ENCODE measurements at places on chromosomes 16 and 17. TPM values are rescaled to one million over a fixed set of nuclear protein-coding genes. Genes with fewer than 3 reads are reported as not detected.
A peak's percentile ranks its signal among the peaks of the same experiment; 100 is the strongest.

DNA sequence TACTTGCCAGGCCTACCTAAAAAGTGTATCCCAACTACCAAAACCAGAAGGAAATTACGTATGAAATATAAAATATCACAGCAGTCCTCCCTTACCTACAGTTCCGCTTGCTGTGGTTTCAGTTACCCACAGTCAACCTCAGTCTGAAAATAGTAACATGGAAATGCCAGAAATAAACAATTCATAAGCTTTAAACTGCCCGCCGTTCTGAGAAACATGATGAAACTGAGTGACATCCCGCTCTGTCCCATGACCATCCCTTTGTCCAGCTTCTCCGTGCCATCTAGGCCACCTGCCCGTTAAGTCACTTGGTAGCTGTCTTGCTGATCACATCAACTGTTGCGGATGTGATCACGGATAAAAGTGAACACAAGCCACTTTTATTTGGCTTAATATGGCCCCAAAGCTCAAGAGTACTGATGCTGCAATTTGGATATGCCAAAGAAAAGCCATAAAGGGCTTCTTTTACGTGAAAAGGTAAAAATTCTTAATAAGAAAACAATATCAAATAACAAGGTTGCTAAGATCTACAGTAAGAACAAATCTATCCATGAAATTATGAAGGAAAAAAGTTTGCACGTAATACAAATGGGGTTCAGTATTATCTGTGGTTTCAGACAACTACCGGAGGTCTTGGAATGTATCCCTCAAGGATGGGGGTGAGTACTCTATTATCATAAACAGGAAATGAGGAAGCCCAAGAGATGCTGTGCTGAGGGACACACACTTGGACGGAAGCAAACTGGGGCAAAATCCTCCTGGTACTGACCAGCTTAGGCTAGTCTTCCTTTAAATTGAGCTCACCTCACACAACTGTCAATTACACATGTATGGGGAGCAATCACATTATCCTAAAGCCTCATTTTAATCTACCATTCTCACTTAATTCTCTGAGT, 8.2 kb downstream of the USP22 start:
- DNase-seq, result no peak

DNA sequence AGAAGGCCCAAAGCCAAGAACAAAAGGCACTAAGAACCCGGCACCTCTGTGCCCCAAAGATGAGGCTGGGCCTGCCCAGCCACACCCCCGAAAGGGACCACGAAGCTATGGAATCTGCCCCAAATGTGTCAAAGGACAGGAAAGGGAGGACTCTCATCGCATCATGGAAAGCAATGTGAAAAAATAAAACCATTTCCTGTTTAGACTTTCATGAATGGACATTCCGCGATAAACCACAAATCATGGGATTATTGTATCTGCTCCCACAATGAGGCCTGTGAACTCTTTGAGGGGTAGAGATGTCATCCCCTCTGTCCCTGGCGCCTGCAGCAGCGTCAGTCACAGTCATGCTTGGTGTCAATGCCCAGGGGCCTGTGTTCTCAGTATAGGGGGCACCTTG, 135.0 kb downstream of the COPRS start:
- no peak for DNase-seq

DNA sequence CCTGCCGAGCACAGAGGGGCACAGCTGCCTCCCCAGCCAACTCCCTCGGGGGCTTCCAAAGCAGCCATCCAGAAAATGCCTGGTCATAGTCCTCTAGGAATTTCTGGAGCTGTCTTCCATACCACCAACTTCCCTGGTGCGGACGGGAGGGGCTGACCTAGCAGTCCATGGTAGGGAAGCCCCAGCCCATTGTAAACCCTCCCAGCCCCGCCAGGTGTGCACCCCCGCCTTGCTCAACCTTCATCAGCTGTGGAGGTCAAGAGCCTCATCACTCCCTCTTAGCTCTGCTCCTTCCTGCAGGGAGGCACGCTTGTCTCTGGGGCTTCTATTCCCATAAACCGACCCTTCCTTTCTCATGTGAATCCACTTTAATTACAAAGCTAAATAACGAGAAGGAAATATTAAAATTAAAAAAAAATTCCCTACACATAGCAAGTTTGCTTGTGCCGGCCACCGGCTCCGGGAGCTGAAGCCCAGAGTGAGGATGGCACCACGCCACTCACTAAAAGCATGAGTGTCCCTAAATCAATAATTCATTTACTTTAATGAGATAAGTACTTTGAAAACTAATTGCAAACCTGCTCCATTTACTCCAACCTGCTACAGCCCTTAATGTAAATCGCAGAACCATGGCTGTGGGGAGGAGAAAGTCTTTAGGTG, 181.4 kb downstream of the ENGASE start:
- no peak for DNase-seq

DNA sequence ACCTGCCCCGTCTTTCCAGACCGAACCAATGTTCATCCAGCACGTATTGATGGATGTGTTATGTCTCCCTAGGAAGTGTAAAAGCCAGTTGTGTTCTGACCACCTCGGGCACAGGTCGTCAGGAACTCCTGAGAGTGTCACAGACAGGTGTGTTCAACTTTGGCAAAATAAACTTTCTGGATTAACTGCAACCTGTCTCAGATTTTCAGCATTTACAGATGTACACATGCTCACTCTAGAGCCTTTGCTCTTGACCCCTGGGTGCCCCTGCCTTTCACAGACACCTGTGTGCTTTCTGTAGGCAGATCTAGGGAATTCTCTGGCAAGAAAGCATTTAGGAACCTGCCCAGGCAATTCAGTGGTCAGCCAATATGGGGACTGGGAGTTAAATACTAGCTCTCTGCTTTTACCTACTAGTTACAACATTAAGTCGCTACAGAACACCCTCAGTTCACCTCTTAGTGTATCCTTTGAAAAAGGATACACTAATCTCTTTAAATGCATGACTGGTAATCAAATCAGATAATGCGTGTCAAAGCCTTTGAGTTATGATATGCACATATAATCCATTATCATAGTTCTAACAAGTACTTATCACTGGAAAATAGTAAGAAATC, 188.9 kb downstream of the CPPED1 start:
- no peak for DNase-seq

DNA sequence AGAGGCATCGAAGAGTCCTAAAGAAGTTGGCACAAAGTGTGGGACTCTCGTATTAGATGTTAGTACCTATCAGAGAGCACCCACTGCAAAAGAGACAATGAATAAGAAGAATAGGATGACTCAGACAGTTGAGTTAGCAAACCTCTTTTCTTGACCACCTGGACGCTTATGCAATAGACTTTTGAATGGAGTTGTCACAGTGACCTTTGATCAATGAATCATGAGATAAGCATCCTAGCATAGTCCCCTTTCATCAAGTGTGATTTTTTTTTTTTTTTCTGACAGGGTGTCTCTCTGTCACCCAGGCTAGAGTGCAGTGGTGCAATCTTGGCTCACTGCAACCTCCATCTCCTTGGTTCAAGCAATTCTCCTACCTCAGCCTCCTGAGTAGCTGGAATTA, 1417.9 kb upstream of the GOT2 start:
- no peak for DNase-seq

The OTOP3 gene
- not detected for polyA plus RNA-seq

The UNC13D gene
- polyA plus RNA-seq, result 8.9 TPM

- DNase-seq, result no peak
Observed at GRCh38 chr17:14471052-14471451, 170.2 kb downstream of the HS3ST3B1 start.

GRCh38 chr17:78484271-78485246, 92.6 kb downstream of the DNAH17 start:
- no peak for DNase-seq

- peak; percentile 99 for DNase-seq
Observed at GRCh38 chr16:87492721-87493607, at the start of gene ZCCHC14. Gene ZCCHC14 (minus strand): TSS chr16:87493024. CDS start chr16:87492238, 786 bp downstream.

DNA sequence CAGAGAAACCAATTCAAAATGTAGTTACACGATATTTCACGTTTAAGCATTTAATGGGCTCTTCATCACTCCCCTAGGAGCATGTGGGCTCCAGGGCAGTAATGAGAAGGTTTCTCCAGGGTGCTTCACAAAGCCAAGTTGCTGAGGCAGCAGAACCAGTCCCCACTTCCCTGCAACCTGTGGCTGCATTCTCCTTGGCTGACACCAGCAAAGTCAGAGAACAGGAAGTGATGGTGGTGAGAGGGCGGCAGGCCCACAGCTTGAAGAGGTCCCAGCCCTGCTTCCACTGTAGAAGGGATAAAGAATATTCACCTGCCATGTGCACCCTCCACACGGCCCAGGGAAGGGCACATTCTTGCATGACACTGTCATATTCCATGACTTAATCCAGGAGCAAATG, 133.2 kb downstream of the CBLN1 start:
- no peak for DNase-seq

The NPIPA2 gene
- 5.3 TPM for polyA plus RNA-seq

DNA sequence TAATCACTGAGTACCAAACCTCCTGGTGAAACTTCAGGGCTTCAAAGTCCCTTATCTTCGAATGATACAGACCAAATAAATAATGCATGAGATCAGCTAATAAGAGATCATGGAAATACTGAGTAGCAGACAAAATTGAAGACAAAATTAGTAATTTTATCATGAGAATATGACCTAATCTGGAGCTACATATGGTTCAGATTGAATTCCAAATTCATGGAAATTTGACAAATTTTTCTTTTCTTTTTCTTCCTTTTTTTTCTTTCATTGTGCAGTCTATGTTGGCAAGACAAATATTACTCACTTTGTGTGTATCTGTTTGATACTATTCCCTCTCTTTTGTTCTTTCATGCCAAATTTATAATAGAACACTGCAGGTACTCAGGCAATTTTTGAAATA, 218.1 kb upstream of the KCNJ16 start:
- no peak for DNase-seq

DNA sequence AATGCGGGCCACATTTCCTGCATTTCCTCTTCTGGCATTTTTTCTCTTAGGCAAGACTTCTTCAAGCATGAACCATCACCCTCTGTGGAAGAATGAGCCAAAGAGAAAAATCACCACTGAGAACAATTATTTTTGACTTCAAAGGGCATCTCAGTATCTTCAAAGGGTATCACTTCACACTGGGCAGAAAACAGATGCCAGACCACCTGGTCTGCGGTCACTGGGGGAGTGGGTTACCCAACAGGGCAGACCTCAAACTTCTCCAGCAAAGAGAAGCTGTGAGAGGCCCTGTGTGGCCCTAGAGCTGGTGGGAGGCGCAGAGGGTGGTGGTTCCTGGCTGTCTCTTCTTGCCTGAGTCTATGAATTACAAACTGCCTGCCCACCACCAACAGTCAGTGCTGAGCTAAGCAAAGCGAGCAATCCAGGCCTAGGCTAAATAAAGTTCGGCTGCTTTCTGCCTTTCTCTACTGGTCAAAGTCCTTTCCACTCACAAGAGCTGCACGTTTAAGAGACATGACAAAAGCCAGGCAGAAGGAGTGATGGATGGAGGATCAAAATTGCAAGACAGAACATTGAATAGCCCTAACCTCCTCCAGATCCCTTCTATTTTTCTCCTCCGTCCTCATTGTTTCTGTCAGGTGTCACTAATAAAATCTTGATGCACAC, 602.7 kb upstream of the CDH5 start:
- no peak for DNase-seq

DNA sequence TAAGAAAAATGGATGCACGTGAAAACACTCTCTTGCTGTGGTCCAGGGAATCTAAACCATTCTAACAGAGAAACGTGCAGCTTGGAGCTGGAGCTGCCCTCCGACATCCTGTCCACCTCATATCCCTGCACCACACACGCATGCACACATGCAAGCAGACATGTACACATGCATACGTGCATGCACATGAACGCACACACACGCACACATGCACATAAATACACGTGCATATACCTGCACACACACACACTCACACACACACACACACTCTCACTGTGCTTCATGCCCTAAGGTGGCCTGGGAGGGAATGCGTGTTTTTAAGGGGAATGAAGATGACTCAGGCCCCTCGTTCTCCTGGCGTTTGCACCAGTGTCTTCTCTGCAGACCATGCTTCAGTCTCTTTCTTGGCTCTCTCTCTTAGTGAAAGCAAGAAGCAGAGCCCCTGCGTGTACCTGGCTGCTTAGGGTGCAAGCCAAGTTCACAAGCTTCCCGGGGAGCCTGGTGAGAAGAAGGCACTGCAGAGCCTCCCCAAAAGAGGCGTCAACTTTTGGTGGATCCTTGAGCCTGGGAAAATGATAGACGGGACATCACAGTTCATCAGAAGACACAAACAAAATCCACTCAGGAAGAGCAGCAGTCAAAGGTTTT, 72.8 kb downstream of the GOSR1 start:
- no peak for DNase-seq

DNA sequence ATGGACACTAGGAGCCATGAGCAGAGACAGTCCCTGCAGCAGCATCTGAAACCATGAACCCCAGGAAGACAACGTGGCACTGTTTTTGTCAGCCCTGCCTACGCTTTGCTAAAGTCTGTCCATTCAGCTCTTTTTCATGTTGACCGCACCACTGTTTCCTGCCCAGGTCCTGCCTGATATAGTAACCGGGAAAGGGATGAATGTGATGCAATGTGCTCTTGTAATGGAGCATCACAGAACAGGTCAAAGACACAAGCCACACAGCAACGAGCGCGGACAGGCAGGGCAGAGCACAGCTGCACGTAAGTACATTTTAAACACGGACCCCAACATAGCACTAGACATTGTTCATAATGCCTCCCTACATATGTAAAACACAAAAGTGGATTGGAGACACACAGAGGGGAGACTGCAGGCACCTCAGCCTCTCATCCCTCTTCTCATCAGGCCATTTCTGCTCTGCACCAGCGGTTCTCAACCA, 16.9 kb upstream of the TNFRSF13B start:
- DNase-seq, result no peak

DNA sequence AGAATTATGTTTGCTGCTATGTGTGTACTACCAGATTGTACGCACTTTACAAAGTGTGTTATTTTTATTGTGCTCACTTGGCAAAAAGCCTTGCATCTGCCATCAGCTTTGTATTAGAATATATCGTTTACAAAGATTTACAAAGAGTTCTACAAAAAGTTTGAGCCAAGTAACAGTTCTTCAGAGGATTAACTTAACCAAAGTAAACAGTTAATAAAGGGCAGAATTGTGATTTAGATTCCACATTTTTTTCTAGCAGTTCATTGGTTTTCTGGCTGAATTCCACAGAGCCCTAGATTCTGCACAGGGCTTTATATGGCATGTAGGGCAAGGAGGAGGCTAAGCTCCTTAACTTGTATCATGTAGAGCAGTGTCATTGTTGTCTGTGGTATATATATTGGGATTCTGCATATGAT, 29.4 kb downstream of the UTP18 start:
- no peak for DNase-seq
